Kidney (tissue), 22 donors: ENCODE measurements at places on chromosomes 3 and 15. TPM values are rescaled to one million over a fixed set of nuclear protein-coding genes. Genes with fewer than 3 reads are reported as not detected.

- no peak for DNase-seq
Measured at GRCh38 chr3:135706758-135707375, 258.7 kb upstream of the PPP2R3A start.

- DNase-seq = no peak
Measured at GRCh38 chr3:150107429-150108175, 136.9 kb upstream of the PFN2 start.

- peak; percentile 63 for DNase-seq
Measured at GRCh38 chr3:193794002-193794881, 201.2 kb downstream of the OPA1 start.

- DNase-seq = peak; percentile 88
Measured at GRCh38 chr3:39150803-39151631, 2.4 kb downstream of the CSRNP1 start.

DNA sequence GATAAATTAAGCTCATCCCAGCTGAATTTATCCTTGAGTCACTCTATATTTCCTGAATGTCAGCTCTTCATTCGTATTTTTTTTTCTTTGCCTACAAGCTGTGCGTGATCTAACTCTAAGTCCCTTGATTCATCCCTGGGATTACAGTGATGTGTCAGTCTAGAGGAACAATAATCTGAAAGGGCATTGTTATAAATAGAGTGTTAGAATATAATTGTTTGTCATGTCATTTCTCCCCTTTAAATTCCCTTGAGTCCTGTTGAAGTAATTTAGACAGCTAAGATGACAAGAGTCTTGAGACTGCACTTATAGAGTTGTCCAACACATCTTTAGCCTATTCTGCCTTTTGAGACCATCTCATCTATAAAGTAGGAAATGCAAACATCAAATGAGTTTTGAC lies 621.8 kb downstream of the ZIC1 start:
- no peak for DNase-seq

PCLAF gene
- total RNA-seq = 1.5 TPM

GRCh38 chr3:43862992-43863805 lies 172.5 kb downstream of the ABHD5 start:
- DNase-seq = no peak

GHSR gene
- total RNA-seq = not detected

GRCh38 chr3:38586546-38587520 lies 62.7 kb downstream of the SCN5A start:
- peak; percentile 2 for DNase-seq

GRCh38 chr3:15578289-15578867 lies 23.0 kb downstream of the HACL1 start:
- DNase-seq = no peak

DNA sequence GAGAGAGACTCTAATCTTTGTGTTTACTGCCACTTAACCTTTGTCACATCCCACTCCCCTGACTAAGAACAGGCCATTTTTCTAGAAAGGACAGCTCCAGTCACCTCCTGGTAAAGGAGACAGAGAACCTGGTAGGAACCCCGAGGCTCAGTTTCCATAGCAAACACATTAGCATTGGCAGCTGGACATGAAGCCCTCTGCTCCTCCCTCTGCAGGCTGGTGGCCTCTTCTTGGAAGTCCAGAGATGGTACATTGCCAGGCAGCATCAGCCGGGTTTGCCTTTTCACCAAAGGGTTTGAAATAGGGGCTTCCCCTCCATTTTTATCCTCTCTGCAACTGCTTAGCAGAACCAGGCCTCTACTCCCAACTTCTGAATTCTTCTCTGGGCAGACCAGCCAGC lies 213.4 kb upstream of the SEMA6D start:
- no peak for DNase-seq

GRCh38 chr15:64354688-64355344 lies 1.2 kb downstream of the CSNK1G1 start:
- no peak for DNase-seq

GRCh38 chr3:16011376-16011775 lies 163.1 kb upstream of the GALNT15 start:
- no peak for DNase-seq

DNA sequence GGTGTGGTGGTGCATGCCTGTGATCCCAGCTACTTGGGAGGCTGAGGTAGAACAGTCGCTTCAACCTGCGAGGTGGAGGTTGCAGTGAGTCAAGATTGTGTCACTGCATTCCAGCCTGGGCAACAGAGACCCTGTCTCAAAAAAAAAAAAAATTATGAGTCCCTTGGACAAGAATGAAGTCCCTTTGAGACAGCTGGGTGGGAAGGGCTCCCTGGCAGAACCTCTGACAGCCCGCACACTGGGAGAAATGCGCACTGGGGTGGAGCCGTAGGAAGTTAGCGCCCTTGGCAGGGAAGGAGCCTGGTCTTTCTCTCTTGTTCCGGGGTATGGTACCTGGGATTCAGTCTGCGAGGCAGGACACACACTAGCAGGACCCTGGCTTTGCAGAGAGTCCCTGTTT lies 51.4 kb downstream of the SLC30A4 start:
- DNase-seq = no peak

SLC51A gene
- 0.98 TPM for total RNA-seq

COL7A1 gene
- total RNA-seq = 13.1 TPM

DNA sequence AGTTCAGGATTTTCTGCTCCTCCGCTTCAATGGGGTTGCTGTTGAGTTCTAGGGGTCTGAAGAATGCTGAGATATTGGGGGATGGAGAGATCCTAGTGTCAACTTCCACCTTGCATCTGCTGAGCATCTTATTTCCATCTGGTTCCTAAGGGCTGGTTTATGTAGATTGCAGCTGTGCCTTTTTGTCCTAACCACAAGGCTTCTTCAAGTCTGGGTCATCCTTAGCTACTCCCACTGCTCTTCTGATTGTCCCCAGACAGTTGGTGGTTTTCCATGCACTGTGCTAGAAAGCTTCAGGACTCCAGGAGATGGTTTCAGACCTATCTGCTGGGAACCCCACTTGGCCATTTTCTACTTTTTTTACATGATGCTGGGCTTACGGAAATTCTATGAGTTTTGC lies 125.0 kb downstream of the IL20RB start:
- no peak for DNase-seq

FGF12 gene
- total RNA-seq = 1.8 TPM

ATP13A4 gene
- 3.7 TPM for total RNA-seq

HIGD2B gene
- total RNA-seq = not detected

DNA sequence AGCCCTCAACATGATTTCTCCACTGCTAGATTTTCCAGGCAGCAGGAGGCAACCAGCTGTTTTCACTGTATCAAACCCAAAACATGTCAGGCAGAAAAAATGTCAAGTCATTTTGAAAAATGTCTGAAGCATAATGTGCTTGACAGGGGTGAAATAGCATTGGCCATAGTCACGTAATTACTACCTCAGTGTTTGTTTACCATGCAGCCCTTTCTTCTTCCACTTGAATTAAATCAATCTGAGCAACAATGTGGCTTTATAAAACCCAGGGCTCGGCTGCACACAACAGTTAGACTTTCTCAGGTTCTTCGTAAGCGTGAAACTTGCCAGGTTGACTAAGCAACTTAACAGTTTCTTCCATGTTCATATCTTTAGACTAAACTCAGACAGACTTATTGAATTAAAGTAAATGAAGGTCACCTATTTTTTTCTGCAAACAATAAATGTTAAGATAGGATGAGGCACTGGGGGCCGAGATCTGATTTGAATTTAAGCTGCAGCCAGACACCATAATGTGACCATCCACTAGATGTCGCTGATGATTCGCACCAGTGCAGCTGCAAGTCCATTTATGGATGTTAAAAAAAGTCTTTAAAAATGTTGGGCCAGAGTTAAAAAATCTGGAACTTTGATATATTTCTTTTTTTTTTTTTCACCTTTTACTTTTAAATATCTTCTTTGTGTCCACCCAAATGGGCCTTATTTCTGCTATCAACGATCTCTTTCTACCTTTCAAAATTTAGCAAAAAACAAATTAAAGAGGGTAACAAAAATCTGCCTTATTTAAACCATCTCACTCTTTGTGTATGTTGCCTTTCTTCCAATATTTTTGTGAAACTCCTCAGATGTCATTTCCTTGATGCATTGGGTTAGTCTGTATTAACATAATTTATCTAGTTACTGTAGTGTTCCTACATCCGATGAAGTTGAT lies 305.9 kb downstream of the CACNA2D3 start:
- DNase-seq = peak; percentile 77

SCN11A gene
- 0.25 TPM for total RNA-seq

GRCh38 chr15:95712785-95713184 lies 617.7 kb upstream of the NR2F2 start:
- no peak for DNase-seq

GRCh38 chr3:170327040-170327808 lies 30.3 kb upstream of the SKIL start:
- no peak for DNase-seq

CD200R1 gene
- total RNA-seq = 2.2 TPM

DNA sequence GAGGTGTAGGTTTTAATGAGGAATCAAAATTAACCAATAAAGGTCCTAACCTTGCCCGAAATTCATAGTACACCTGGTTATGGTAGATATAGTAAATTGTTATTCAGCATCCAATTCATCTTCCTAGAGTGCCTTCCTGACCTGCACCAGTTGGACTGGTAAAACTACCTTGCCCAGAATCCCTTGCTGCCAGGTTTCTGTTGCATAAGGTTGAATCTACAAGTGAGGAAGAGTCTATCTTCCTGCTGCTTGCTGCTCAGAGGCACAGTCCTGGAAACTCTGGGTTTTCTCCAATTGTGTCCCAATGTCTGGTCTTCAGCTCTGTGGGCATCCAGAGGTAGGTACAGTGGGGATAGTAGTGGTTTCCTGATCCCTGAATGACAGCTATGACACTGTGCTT lies 17.3 kb downstream of the CCDC54 start:
- DNase-seq = no peak

GRCh38 chr3:71554649-71555048 lies 28.9 kb downstream of the FOXP1 start:
- DNase-seq = no peak

DNA sequence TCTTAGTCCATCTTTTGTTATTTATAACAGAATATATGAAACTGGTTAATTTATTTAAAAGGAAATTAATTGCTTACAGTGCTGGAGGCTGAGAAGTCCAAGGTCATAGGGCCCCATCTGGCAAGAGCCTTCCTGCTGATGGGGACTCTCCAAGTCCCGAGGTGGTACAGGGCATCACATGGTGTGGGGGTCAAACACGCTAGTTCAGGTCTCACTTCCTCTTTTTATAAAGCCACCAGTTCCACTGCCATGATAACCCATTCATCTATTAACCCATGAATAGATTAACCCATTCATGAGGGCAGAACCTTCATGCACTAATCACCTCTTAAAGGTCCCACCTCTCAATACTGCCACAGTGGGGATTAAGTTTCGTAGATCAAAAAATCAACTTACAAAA lies 659.3 kb downstream of the NAALADL2 start:
- no peak for DNase-seq

ZNF710 gene
- 17.0 TPM for total RNA-seq

DNA sequence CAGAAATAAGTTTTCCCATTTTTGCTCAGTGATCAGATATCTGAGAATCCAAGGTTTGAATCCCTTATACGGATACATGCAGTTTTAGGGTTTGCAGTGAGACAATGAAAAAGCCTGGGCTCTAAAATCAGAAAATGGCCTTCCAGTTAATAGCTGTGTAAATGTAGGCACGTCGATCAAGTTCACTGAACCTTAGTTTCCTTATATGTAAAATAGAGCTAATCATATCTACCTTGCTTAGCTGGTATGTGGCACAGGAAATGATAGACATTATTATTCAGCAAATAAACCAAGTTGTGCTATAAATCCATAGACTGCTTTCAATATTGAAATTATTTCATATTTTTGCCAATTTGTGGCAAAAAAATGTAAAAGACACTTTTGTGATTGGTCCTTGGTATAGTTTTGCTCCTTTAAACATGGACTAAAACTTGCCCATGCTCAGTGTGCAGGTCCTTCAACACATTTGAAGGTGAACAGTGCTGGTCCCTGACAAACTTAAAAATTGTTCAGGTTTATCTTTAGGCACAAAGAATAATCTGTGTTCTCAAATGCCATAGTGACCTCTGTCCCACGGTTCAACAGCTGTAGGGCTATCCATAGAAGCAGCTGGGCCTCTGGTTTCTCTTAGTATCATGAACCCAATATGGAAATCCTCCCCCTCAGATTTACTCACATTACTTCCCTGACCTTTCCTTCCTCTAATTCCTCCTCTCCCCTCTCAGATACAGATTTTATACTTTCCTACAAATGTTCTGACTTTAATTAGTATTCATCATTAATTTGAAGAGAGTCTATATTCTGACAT lies 51.0 kb downstream of the CCDC54 start:
- no peak for DNase-seq

DNA sequence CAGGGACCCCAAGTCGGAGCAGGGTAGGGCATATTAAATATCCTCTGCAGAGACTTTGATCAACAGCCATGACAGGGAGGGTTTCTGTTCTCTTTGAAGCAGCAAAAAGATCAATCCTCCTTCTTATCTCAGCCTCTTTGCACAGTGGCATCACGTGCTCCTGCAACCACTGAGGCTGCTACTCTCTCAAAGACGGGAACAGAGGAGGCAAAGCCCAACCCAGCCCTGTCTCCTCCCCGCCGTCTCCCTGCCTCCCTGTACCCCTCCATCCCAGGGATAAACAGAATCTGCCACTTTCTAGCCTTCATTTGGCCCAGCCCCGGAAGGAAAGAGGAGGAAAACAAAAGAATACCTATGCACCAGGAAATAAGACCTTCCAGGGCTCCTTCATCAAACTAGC lies 7.5 kb upstream of the TBC1D21 start:
- no peak for DNase-seq

DNA sequence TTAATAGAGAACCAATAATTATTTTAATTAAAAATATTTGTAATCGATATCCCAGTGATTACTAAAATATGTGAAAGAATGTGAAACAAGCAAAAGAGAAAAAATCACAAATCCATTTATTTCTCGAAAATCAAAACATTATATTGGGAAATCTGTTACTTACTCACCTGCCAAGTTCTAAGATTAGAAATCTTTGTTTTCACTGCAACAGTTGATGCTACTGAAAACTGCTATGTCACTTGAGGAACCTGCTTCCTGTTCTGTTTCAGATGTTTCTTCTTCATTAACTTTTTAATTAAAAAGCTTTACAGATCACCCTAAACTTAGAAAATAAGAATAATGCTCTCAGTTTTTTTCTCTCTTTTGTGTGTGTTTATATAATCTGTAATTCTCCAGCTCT lies 13.7 kb upstream of the DPH6 start:
- DNase-seq = no peak

- DNase-seq = peak; percentile 49
Measured at GRCh38 chr15:62119227-62119864, 45.7 kb downstream of the C2CD4B start.

TMCO5A gene
- total RNA-seq = not detected

TMC3 gene
- total RNA-seq = not detected

UBA5 gene
- total RNA-seq = 45.1 TPM

- no peak for DNase-seq
Measured at GRCh38 chr3:165466856-165467255, 270.7 kb upstream of the SLITRK3 start.
